ENCODE measurements at places on chromosomes 7 and 10.

- DNase-seq = no peak
These were observed 53.9 kb downstream of the SHH start for GRCh38 chr7:155758348-155758747.

DNA sequence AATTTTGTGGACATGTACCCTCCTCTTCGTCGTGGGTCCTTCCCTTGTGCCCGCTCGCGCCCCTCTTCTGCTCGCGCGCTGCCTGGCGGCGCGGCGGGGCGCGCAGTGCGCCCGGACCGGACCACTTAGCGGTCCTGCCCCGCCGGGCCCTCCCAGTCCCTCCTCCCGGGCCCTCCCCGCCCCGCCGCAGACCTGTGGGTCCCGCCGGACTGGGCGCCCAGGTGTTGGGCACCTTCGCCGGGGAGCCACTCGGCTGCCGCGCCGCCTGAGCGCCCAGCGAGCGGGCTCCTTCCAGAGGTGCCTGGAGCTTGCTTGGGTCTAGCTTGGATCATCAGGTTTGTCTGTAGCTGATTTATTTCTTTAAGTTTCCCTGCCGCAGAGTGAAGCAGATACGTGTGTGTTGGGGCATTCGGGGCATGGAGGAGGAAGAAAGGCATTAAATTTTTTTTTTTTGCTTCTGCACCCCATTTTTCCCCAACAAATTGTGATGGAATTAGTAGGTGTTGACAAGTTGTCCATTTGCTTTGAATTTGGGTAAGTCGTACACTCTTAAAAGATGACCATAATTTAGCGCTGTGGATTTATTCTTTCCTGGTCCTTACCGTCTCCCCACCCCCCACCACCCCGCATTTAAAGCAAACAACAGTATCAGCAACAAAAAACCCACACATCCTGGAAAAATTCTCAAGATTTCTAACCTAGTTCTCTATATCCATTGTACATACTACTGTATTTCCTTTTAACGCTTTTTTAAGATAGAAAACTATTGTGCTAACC is 905 bp downstream of the C1GALT1 start:
- peak; percentile 34 for DNase-seq

- DNase-seq = no peak
These were observed 34.8 kb downstream of the PNLIPRP2 start for GRCh38 chr10:116655568-116655967.

- no peak for DNase-seq
These were observed 64.6 kb downstream of the FAM185A start for GRCh38 chr7:102813191-102814024.

- DNase-seq = no peak
These were observed 164.6 kb downstream of the PKD1L1 start for GRCh38 chr7:47783456-47784223.

All from activated T-cell treated with anti-CD3 and anti-CD28 coated beads for 24 hours (primary cell).